ENCODE measurements at places on chromosomes 16 and 17. TPM values are rescaled to one million over a fixed set of nuclear protein-coding genes. Genes with fewer than 3 reads are reported as not detected.

Gene TK1
- polyA plus RNA-seq, result 21.6 TPM

Gene KRT31
- polyA plus RNA-seq, result 5.3 TPM

Gene PSME3
- 56.3 TPM for polyA plus RNA-seq

Gene BAIAP3
- 1.0 TPM for polyA plus RNA-seq

Gene KRT36
- polyA plus RNA-seq, result not detected

Gene KRT17
- polyA plus RNA-seq, result 228 TPM

Gene EFCAB13
- 4.2 TPM for polyA plus RNA-seq

Gene ARHGDIA
- 186 TPM for polyA plus RNA-seq

Gene ZFP3
- polyA plus RNA-seq, result 13.8 TPM

Gene PLXDC1
- polyA plus RNA-seq, result 9.7 TPM

Gene CES1
- 1.4 TPM for polyA plus RNA-seq

Gene TBC1D3C
- not detected for polyA plus RNA-seq

Gene NPIPB13
- 11.7 TPM for polyA plus RNA-seq

Gene UTS2R
- 9.3 TPM for polyA plus RNA-seq

Gene RHBDF1
- polyA plus RNA-seq, result 46.5 TPM

Gene FOXC2
- polyA plus RNA-seq, result 1.1 TPM

Gene MT1E
- 18.4 TPM for polyA plus RNA-seq

Gene USP43
- polyA plus RNA-seq, result 0.65 TPM

Gene SMARCE1
- 127 TPM for polyA plus RNA-seq

Gene DOC2B
- 5.7 TPM for polyA plus RNA-seq

Gene TMEM235
- polyA plus RNA-seq, result not detected

Gene FASN
- 22.4 TPM for polyA plus RNA-seq

Gene WDR81
- polyA plus RNA-seq, result 13.8 TPM
